ENCODE measurements at places on chromosomes 1 and 21. TPM values are rescaled to one million over a fixed set of nuclear protein-coding genes. Genes with fewer than 3 reads are reported as not detected.

GRCh38 chr1:86370601-86371022, 25.5 kb downstream of the ODF2L start:
- DNase-seq: no peak

GRCh38 chr21:42311160-42311559, 4.0 kb downstream of the TFF3 start:
- no peak for DNase-seq

GRCh38 chr21:33132054-33132453, 62.1 kb downstream of the OLIG1 start:
- no peak for DNase-seq

- no peak for DNase-seq
Observed at GRCh38 chr21:24594082-24594481, 1013.2 kb downstream of the MRPL39 start.

- no peak for DNase-seq
Observed at GRCh38 chr1:114384922-114385321, 126.1 kb downstream of the TRIM33 start.

GRCh38 chr1:33516891-33517567, 44.6 kb downstream of the ZSCAN20 start:
- no peak for DNase-seq

DNA sequence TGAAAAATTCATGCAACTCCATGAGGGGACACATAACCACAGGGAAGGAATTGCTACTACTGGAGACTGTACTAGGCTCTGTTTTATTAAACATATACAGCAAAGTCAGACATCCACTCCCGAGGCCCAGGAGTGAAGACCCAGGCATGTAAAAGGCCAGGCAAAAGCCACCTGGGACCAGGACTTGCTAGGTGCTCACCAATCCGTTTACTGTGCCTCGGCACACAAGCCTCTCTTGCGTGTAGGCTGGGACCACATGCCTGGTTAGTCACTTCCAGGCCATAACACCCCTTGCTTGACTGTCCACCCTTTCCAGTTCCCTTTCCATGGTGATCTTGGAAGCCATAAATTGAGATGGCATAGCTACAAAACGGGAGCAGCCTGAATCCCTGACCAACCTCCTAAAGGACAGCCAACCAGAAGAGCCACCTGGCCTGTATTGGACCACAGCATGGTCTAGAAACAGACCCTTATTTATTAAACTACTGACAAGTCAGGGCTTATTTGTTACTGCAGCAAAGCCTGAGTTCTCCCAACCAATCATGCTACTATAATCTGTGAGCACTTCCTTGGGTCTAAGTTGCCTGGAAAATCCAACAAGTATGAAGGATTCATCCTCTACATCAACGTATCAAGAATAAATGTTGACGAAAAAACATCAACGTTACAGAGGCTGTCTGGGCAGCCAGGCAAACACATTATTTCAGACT, 39.7 kb downstream of the URB1 start:
- no peak for DNase-seq

DNA sequence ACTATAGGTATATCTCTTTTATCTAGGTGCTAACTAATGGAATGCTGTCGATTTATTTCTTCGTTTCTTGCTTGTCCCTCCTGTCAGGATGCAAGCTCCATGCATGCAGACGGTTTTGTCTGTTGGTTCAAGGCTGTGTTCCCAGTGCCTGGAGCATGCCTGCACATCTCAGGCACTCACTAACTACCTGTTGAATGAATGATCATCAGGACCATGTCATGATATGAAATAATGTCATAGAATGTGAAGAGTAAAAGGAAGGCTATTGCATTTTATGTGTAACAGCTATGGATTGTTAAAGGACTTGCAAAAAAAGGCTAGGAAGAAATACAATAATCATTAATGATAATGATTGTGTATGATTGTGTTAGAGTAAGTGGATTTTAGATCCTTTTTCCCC, 4.2 kb downstream of the GPR25 start:
- DNase-seq: no peak

GRCh38 chr1:183472488-183473216, at the start of gene SMG7:
SMG7 (plus strand) TSS chr1:183472499; CDS start chr1:183472621, 122 bp downstream.
- peak; percentile 45 for DNase-seq

SPRR2A gene
- not detected for total RNA-seq

DNA sequence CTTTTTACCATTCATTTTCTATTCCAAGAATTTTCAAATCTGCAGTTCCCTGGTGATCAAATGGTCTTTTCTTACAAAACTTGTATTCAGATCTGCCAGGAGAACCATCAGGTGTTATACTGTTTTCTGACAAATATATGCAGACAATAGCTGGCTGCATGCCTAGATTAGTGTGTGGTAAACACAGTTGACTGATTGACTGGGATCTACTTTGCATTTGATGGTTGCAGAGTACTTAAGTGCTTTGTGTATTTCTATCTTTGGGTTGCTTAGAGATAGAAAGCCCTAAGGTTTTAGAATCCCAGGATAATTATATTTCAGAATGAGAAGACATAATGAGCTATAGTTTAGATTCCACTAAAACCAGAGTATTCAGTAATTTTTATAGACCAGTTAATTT, 102.0 kb upstream of the CHODL start:
- no peak for DNase-seq

- peak; percentile 86 for DNase-seq
Observed at GRCh38 chr1:156053768-156054499, at the start of gene UBQLN4. UBQLN4 (minus strand) TSS chr1:156053798; CDS start chr1:156053701, 97 bp downstream.

C21orf58 gene
- total RNA-seq: 3.0 TPM

- no peak for DNase-seq
Observed at GRCh38 chr1:229480495-229480894, 27.6 kb downstream of the NUP133 start.

DNA sequence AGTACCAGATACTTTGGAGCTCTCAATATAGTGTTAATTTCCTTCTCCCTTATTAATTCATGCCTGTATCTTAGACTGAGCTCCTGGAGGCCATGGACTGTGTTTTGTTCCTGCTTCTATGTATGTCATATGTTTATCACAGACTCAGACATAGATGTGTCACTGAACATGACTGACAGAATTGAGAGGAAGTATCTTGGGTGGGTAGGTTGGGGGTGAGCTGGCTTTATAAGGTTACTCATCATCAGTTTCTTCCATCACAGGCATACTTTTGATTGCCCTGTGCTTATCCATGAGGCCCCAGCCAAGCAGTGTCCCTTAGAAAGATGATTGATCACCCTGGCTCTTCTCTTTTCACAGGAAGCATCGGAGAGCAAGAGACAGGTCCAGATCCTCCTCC, 5.6 kb upstream of the SH3D21 start:
- no peak for DNase-seq

GRCh38 chr1:233675446-233675845, 61.5 kb downstream of the KCNK1 start:
- no peak for DNase-seq

- DNase-seq: peak; percentile 90
Observed at GRCh38 chr21:36989699-36990507, 16.6 kb upstream of the RIPPLY3 start.

DNA sequence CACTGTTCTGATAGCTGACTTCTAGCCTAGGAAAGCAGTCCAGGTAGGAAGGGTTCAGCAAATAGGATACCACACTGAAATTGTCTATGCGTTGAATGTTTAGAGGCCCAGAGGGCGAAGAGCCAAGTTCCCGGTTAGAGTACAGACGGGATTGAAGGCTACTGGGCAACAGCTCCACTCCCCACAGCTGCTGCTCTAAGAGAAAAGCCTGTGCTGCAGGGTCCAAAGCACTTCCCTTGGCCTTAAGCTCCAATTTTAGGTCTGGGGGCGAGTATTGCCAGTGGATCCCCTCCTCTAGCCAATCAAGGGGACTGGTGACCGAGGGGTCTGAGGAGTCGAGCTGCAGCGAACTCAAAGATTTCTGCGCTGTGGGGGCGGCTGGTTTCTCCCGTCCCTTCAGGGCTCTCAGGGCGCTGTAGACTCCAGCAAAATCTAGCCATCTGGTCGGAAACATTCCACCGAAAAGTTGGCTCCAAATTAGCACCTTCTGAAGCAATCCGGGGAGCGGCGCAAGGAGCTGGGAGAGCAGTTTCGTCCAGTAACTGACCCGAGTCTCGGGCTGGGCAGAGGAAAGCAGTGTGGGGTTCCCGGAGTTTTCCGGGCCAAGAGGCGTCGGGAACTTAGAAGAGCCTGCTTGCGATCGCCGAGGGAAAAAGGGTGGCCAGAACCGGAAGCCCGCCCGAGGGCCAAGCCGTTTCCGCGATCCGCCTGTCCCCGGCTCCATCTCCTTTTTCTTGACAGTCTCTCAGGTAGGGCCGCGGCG, 748 bp downstream of the PPP1R15B start:
- DNase-seq: no peak

SPATA21 gene
- not detected for total RNA-seq

- no peak for DNase-seq
Observed at GRCh38 chr1:167737169-167737568, 15.4 kb downstream of the MPZL1 start.

GRCh38 chr1:59057211-59057694, 239.6 kb upstream of the FGGY start:
- DNase-seq: no peak

DNA sequence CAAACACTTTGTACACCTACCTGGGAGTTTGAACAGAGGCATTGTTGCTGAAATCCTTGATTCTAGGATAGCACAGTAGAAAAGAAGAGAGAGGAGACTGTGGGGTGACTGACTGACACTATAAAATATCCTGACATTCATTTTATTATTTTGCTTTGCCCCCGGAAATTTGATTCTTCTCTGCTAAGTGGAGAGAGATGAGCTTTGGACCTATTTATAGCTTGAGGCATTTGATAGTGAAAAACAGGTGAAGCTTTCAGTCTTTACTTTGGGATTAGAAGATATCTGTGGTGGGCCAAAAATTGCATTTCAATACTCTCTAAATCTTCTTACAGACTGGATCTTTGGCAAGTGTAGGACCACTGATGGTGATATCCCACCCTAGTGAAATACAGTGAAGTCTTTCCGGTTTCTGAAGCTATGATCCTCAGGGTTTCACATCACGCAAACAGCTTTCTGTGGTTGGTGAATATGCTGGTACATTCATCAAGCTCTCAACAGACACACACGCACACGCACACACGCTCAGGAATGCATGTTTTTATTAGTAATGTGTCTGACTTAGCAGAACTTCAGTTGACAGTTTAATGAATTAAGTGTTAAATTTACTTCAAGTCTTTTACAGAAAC, at the start of gene AMPD1:
AMPD1 (minus strand) TSS at position 117 of the 629 bp plus-strand sequence; CDS start at position 42, 75 bp downstream.
- no peak for DNase-seq

GRCh38 chr21:41725421-41726031, 41.3 kb downstream of the RIPK4 start:
- no peak for DNase-seq

- no peak for DNase-seq
Observed at GRCh38 chr1:1996207-1996651, 7.4 kb downstream of the CFAP74 start.

RHEX gene
- not detected for total RNA-seq

- no peak for DNase-seq
Observed at GRCh38 chr1:178352790-178353416, 143.9 kb downstream of the CLEC20A start.

F13B gene
- not detected for total RNA-seq

DNA sequence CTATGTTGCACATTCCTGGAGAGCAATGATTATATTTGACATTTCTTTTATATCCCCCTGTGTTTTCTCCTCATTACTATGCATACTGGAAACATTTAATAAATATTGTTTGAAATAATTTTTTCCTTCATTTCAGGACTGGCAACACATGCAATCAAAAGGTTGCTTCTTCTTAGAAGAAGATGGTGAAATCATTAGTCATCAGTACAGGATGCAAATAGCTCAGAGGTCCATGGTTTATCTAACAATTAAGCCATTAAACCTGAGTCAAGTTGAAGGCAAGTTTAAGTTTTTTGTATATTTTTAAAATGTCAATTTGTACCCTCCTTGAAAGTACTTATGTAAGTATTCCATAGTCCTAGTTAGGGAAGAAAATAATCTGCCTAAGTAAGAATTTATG, 22.5 kb downstream of the EFCAB7 start:
- no peak for DNase-seq

TNFRSF8 gene
- not detected for total RNA-seq

ZNF684 gene
- total RNA-seq: 6.1 TPM

DNA sequence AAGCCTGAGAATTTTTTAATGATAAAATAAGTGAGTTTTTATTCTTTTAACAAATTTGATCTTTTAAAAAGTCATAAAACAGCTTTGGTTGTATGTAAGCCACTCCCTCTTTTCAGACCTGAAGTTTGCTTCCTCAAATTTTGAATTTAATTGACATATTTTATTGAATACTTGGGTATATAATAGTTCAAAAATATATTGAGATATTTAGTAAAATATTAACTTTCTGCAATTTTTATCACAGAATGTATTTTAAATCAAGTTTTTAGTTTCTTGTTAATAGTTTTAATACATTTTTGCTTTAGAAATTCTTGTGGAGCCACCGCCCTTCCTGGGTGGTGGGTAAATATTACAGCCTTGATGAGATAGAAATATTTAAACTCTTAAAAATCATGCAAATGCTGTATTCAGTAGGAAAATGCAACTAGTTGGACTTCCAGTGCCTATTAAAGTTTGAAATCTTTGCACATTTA, 867 bp downstream of the PTPRC start:
- no peak for DNase-seq

DNA sequence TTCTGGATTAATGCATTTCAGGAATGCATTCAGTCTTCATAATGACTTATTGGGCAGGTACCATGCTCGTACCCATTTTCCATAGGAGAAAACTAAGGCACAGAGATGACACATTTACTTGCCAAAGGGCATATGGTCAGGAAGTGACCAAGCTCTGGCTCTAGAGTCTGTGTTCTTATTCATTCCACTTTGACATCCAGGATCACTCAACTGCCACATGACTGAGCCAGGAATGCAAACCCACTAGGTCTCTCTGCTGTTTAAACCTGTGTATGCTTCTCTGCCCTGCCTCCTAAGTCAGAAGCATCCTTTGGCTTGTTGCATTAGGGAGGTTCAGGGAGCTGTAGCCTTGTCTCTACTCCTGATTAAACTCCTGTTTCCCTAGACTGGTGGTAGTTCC, 7.5 kb downstream of the KAZN start:
- no peak for DNase-seq

SERBP1 gene
- total RNA-seq: 188 TPM

GRCh38 chr1:55052221-55053142, 13.1 kb downstream of the PCSK9 start:
- no peak for DNase-seq

NBPF10 gene
- total RNA-seq: 1.1 TPM

GRCh38 chr1:19062258-19063029, 106.0 kb upstream of the IFFO2 start:
- no peak for DNase-seq

- no peak for DNase-seq
Observed at GRCh38 chr1:158049853-158050252, 56.4 kb downstream of the KIRREL1 start.

TCP10L gene
- 1.9 TPM for total RNA-seq

DNA sequence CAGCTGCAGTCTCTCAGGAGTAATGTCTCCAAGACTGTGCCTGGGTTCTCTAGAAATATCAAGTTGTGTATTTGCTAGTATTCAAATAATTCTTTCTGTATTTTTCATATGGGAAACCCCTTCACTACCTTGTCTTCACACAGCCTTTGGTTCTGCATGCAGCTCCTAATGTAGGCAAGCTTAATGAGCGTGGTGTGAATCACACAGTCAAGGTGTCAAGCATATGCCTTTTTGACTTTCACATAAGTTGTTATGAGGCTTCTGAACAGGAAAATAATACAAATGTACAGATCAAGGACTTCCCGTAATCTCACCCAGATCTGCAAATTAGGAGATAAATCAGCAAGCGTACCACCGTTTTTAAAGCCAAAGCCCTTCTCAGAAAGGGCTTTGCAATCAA, at the start of gene FCRL3:
FCRL3 (minus strand) TSS at position 38 of the 400 bp plus-strand sequence. CDS start 280 bp downstream, outside the sequence.
- no peak for DNase-seq

GPR157 gene
- total RNA-seq: 0.47 TPM

GRCh38 chr1:39789571-39790110, 976 bp upstream of the BMP8B start:
- DNase-seq: no peak

- DNase-seq: peak; percentile 88
Observed at GRCh38 chr1:11099310-11100148, at the start of gene EXOSC10. EXOSC10 (minus strand) TSS chr1:11099869; CDS start chr1:11099831, 38 bp downstream.

RGS7 gene
- total RNA-seq: 19.7 TPM
